ENCODE measurements at places on chromosomes 12 and 14.

GRCh38 chr12:76588881-76589565 is 29.5 kb upstream of the OSBPL8 start:
- DNase-seq: peak; percentile 66

DNA sequence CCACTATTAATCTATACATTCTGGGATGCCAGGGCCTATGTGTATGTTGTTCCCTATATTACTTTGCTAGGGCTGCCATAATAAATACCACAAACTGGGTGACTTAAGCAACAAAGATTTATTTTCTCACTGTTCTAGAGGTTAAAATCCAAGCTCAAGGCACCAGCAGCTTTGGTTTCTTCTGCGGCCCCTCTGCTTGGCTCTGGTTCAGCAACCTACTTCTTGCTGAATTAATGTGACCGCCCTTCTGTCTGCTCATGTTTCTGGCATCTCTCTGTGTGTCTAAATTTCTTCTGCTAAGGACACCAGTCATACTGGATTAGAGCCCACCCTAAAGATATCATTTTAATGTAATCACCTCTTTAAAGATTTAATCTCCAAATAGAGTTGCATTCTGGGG is 84.7 kb downstream of the ZNF664 start:
- DNase-seq: no peak

GRCh38 chr12:131862994-131863710 is 31.3 kb upstream of the ULK1 start:
- DNase-seq: no peak

DNA sequence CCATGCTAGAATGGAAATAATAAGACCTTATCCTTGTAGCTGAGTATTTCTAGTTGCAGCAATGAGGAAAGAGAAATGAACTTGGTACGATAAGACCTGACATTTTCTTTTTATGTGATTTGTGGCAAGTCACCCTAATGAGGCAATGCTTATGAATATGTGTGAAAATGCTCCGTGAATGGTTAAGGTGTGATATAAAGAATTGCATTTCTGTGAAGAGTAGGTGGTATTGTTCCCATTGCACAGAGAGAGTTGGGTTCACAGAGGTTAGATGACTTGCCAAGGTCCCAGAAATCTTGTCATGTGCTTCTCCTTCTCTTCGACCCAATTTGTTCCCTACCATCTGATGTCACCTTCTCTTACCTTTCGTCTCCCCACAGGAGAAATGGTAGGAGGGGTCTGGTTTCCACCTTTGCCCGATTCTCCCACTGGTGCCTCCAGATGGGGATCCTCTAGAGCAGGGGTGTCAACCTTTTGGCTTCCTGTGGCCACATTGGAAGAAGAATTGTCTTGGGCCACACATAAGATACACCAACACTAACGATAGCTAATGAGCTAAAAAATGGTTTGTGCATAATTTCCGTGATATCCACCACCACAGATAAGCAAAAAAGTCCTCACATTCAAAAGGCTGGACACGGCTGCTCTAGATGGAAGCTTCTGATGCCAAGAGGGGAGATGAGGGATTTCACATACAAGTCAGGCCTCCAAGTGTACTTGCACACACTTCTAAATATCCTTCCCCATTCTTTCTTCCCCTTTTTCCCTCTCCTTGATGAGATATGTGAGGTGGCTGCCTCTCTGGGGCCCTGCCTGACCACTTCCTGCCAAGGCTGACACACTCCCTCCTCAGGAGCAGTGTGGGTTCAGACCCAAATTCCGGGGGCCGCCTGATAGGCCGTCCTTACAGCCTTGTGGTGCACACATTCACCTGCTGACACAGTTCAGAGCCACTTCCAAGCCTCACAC is 96.1 kb downstream of the PLXNC1 start:
- peak; percentile 74 for DNase-seq

GRCh38 chr12:24821691-24822090 is 127.2 kb downstream of the BCAT1 start:
- peak; percentile 70 for DNase-seq

DNA sequence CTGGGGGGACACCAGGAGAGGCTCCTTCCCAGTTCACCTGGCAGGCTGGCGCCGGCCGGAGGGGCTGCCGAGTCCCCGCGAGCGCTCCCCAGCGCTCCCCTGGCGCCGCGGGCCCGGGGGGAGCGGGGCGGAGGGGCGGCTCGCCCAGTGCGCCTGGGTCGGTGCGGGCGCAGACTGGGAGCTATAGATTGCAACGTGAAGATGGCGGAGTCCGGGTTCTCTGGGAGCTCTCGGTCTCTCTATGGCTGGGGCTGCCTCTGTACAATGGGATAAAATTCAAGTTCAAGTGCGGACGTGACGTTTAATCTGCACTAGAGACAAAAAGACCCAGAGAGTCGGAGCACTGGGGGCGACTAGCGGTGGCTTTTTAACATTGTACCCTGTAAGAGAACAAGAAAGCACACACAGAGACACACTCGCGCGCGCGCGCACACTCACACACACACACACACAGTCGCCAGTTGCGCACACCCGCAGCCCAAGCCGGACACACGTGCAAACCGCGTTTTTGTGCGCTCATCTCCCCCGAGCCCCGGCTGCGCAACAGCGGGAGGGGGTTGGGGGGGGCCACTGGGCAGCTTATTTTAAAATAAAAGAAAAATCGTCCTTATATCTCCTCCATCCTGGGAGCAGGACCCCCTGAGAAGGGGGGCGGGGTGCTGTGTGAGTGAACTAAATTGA is at the start of gene BCL11B:
BCL11B (minus strand) TSS at position 247 of the 681 bp plus-strand sequence. CDS start 979 bp downstream, outside the sequence.
- peak; percentile 96 for DNase-seq

DNA sequence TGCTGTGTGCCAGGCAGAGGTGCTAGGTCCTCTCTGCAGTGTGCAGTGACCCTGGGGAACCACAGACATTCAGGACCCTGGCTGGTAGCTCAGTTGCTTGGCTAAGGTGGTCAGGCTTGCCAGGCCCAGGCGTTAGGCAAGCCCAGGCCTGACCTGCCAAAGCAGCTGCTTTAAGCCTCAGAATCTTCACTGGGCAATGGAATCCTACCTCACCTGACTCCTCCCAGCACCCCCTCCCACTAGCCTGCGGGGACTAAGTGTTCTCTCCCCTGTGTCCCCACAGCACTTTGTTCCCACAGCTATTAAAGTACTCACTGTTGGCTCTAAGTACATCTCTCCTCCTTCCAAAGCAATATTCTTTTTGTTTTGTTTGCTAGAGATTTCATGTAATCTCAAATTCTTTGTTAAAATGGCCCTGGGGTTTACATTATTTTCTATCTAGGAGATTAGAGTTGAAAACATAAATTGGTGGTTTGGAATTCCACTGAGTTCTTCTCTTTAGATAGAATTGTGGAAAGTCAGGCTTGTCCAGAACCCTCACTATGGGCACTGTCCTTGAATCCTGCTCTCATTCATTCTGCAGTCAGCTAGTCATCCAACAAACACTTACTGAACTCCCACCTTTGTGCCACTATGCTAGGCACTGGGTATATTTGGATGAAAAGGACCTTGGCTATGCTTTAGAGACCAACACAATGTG is 44.4 kb downstream of the DGLUCY start:
- DNase-seq: no peak

GRCh38 chr12:16189849-16190248 is 87.6 kb downstream of the SLC15A5 start:
- no peak for DNase-seq

GRCh38 chr14:93137864-93138263 is 22.1 kb upstream of the ITPK1 start:
- no peak for DNase-seq

GRCh38 chr14:64220466-64220865 is 73.7 kb downstream of the ESR2 start:
- no peak for DNase-seq

DNA sequence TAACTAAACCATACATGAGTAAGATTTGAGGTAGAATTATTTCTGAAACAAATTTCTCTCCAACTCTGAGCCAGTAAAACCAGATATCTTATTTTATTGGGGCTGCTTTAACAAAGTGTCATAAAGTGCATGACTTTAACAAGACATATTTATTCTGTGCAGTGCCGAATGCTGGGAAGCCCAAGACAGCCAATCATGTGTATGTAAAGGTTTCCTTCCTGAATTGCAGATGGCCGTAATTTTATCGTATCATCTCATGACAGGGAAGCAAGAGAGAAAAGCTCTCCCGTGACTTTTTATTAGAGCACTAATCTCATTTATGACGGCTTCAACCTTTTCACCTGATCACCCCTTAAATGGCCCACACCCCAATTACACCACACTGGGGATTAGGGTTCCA is 777.9 kb downstream of the TMEM121 start:
- no peak for DNase-seq

- DNase-seq: peak; percentile 40
These were observed 938 bp upstream of the MAX start for GRCh38 chr14:65103150-65103760.

GRCh38 chr12:71371122-71371521 is 68.5 kb upstream of the LGR5 start:
- DNase-seq: no peak

GRCh38 chr12:100851637-100852036 is 57.1 kb downstream of the ANO4 start:
- DNase-seq: no peak

GRCh38 chr14:56002342-56002741 is 115.9 kb upstream of the PELI2 start:
- DNase-seq: no peak

GRCh38 chr14:99125616-99126431 is 146.2 kb downstream of the BCL11B start:
- DNase-seq: no peak

DNA sequence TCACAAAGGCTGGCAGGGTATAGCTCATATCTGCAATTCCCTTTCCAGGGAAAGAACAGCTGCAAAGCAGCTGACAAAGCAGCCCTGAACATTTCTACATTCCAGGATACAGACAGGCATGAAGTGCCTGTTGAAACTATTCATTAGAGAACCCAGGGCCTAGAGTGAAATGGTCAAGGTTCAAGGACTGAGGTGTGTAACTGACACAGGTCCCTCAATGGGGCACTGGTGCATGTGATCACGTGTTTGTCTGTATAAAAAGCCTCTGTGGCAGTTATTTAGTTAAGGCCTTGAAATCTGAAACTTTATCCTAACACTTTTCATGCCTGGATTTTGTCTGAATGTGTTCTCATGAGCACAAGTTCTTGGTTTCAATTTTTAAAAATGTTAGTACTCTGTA is 47.1 kb downstream of the GIT2 start:
- no peak for DNase-seq

DNA sequence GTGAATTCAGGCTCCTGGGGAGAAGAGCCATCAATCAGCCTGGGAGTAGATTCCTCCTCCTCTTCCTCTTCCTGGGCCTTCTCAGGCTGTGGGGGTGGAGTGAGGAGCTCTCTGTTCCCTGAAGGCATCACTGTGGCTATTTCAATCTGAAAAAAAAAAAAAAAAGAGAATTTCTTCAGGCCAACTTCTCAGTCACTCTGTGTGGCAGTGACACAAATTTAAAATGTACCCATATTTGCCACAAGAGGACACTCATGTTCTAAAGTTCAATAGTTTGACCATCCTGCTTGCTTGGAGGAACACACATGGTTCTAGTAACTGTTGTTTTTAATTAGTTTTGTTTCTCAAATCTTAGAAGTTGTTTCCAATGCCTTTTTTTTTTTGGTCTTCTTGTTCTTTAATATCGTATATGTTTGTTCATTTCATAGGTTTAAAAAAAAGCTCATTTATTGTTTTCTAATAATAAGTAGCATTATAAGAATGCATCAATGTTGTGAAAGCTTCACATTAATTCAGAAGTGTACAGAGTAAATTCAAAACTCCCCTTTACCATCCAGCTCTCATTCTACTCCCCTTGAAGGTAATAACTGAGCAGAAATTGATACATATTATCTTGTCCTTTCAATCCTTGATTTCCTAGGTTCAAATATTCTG is 23.3 kb upstream of the CCER1 start:
- peak; percentile 33 for DNase-seq

- no peak for DNase-seq
These were observed 268.6 kb downstream of the ITPR2 start for GRCh38 chr12:26564391-26564790.

GRCh38 chr12:130826151-130826801 is 12.8 kb downstream of the STX2 start:
- peak; percentile 71 for DNase-seq

Data from activated CD4-positive, alpha-beta T cell treated with anti-CD3 and anti-CD28 coated beads, Interleukin-10, Interleukin-2, amounts not matched to agents 100 ng/mL and 50 ng/mL, durations not matched to agents 16 hours and 8 hours (primary cell).